Osteocyte (in vitro differentiated cells): ENCODE measurements at places on chromosomes 11 and 22. TPM values are rescaled to one million over a fixed set of nuclear protein-coding genes. Genes with fewer than 3 reads are reported as not detected.

DNA sequence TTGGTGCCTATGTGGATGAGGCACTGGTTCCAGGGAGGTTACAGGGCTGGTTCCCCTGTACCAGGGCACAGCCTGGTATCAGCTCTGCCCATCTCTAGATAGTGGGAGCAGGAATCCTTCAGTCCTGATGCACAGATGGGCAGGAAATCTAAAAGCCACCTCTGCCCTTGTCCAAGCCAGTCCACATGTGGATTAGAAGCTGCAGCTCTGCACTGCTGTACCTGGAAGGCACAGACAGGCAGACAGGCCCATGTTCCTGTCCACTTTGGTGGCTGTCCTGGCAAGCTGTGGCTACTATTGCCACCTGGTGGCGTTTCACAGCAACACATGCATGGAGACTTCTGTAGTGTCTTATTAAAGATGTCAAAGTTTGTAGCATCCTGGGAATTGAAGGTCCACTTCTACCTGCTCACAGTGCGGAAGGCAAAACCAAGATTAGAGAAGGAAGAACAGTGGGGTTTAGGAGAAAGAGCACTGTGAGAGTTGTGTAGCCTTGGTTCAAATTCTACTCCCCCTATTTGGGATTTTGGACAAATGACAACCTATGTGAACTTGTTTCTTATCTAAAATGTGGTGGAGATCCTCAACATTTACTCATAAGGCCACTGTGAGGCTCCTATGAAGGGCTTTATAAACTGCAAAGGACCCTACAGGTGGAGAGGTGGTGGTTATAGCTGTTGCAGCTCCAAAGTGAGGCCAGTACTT lies 30.1 kb downstream of the NAV2 start:
- peak; percentile 93 for DNase-seq

DNA sequence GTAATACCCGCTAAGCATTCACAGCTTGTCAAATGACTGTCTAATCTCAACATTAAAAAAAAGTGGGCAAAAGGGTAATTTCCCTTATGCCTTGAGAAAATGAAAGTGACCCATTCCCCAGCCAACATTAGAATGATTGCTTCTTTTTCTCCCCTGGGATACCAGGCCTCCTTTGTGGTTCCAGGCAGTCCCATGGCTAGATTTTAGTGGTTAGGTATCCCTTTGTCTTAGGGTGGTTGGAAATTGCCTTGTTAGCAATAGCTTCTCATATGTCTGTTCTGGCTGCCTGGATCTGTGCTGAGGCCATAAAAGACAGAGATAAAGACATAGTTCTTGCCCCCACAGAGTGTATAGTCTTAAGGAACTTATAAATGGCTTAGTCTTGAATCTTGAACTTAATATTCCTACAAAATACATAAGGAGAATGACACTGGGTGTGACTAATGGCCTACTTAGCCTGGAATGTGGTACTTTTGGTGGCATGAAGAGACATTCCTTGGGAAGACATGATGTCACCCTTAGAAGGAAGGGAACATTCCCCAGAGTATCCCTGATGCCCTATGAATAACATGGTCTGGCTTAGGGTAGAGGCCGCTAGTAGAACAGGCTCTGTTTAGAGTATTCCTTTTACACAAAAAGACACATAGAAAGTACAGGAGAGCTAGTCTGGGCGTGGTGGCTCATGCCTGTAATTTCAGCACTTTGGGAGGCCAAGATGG lies 90.3 kb downstream of the ZBTB16 start:
- DNase-seq, result no peak

DNA sequence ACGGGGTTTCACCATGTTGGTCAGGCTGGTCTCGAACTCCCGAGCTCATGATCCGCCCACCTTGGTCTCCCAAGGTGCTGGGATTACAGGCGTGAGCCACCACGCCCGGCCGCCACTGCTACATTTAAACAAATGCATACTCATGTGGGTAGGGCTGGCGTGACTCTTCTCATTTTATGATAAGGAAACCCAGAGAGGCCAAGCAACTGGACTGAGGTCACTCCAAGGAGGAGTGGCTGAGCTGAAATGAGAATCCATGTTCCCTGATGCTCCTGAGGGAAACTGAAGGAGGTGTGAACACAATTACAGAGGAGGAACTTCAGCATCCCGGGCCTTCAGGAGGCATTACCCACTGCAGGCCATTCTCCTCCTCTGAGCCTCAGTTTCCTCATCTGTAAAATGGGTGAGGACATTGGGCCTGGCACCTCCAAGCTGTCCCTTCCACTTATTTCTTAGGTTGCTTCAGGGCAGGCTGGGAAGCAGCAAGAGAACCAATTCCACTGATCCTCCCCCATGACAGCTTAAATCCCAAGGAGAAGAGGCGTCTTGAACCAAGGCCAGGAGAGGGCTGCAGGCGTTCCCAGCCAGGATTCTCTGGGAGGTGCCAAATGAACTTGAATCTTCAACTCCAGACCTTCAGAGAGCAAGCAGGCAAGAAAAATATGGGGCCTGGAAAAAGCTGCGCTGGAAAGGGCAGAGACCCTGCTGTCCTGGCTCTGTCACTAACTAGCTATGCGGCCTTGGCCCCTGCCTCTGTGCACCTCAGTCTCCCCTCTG lies 2.9 kb downstream of the TST start:
- no peak for DNase-seq

DNA sequence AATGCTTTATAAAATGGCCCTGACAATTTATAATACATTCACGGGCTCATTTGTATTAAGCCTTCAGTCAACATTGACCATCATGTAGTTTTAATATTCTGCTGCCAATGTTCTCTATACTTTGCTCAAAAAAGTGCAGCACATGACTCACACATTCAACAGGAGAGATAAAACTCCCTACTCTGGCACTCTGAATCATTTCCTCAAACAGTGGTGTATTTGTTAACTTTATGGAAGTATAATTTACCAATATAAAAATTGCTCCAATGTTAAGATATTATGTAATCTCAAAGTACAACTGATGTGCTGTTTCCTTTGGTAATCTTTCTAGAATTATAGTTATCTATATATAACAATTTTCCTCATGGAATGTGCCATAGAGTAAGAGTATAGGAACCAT lies 39.9 kb downstream of the MAML2 start:
- DNase-seq, result no peak

DNA sequence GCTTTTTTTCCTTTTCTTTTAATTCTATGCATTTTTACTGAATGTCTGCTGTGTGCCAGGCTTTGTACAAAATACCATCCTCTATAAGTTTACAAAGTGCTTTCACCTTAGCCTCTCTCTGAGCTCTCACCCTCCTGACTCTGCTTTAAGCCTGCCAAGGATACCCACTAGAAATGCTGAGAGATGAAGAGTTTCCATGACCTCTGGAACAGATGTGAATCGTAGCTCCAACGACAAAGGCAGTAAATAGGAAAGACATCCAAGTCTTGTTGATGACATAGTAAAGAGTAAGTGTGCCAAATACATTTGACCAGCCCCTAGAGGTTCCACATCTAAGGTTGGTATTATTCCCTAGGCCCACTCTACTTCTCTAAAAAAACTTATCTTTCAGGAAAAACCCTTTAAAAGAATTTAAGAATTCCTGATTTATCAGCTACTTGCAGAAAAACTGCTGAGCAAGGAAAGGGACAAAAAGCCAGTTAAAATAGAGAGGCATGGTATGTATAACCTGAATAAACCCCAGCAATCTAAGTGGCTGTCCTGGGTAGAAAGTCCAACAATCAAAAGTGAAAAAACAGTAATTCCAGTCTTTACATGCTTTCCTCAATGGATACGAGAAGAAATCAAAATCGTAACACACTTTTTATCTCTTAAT lies 45.4 kb downstream of the GAB2 start:
- DNase-seq, result no peak

DNA sequence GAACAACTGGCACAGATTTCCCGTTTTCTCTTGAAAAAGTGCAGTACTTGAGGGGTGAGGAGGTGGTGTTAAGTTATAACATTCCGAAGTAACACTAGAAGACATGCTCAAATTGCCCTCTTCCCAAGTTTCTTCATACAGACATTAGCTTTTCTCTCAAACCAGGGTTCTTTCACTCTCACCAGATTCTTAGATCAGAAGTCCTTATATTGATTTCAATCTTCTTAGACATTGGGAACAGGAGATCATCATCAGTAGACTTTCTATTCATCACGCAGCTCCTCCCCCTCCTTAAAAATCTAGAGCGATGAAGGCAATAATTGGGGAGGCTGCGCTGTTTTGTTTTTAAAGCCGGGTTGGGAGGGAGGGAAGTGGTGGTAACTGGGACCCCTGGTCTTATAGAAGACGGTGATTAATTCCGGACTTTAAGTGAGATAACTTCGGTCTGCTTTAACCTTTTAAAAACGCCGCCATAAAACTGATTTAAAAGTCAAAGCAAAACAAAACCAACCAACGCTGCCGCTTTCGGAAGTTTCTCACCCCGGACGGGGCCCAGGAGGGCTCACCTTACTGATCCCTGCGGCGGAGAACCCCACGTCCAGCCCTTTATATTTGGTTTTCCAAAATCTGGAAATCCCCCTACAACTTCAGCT lies 665 bp downstream of the USP28 start:
- DNase-seq, result no peak

- DNase-seq, result peak; percentile 54
Observed at GRCh38 chr11:8063324-8063723, 17.7 kb upstream of the TUB start.

DNA sequence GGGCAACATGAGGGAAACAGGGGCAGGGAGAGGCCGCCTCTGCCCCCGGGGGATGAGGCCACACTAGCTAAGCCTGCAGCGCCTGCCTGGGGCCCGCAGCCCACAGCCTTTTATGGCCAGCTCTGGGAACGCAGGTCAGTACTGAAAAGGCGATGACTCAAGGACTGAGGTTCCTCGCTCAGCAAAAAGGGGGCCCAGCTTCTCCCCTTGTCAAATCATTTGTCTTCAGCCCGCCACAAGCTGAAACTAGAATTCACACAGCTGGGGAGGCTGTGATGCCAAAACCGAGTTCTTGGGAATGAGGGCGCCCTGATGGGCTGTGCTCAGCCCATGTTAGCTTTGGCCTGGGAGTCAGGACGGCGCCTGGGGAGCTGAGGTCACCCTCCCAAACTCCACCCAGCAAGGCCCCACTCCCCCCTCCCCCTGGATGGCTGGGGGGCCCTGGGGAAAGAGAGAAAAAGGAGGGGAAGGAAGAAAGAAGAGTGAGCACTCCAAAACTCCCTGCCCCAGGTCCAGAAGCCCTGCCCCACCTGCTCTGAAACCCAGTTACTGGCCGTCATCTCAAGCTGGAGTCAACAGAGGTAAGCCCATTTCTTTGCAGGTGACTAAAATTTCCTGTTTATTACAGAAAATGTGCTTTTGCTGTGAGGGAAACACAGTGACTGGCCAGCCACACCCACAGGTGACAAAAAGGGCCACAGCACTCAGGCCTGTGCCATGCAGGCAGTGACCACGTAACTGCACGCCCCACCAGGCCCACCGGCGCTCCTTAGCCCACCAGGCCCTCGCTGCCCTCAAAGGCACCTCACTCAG lies 13.7 kb downstream of the EHD1 start:
- no peak for DNase-seq

GRCh38 chr11:36475192-36475591 lies 34.9 kb downstream of the TRAF6 start:
- DNase-seq, result no peak

DNA sequence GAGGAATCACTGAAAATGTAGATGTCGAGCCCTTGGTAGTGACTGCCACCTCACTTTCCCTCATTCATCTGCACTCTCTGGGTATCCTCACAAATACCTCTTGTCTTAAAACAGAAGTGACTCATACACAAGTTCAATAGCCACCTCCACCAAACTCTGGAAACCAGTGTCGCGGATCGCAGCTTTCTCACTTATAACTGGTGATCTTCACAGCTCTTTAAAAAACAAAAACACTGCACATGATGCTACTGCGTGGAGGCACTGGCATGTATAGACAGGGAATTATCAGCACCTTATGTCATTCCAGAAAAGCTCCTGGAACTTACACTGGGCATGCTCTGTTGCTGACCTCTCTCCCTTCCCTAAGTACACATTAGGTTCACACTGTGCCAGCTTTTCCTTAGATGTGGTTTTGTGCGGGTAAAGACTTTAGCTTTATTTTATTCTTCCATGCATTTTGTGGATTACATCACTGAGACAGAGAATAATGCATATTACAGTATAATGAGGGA lies 425.5 kb upstream of the CADM1 start:
- DNase-seq, result no peak

- DNase-seq, result no peak
Observed at GRCh38 chr22:44668886-44669521, 33.0 kb upstream of the PRR5 start.

- DNase-seq, result no peak
Observed at GRCh38 chr11:93905384-93905783, 55.0 kb upstream of the VSTM5 start.

- no peak for DNase-seq
Observed at GRCh38 chr11:59754494-59754858, 700 bp upstream of the STX3 start.

GRCh38 chr11:28384418-28384817 lies 276.2 kb downstream of the METTL15 start:
- no peak for DNase-seq

DNA sequence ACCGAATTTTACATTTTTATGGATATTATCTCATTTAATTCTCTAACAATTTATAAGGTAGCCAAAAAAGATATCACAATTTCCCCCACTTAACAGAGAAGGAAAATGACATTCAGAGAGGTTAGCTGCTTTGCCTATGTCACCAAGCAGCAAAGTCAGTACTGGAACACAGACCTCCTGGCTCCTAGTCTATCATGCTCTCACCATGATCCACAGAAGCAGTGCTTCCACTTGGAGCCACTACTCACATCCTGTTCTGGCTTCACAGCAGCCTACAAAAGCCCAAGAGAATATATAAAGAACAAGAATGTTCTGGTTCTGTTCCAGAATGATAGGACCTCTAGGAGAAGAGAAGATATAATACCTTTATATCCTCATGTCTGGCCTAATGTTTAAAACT lies 59.5 kb upstream of the SCUBE2 start:
- DNase-seq, result no peak

GRCh38 chr11:119794141-119794665 lies 65.2 kb upstream of the NECTIN1 start:
- no peak for DNase-seq

GRCh38 chr11:35746356-35747153 lies 84.0 kb downstream of the TRIM44 start:
- no peak for DNase-seq

IGLL1 gene
- total RNA-seq, result not detected in 2 replicates

CREB3L1 gene
- 77.0 and 78.6 TPM in 2 replicates for total RNA-seq

NAALADL1 gene
- total RNA-seq, result not detected in 2 replicates

ADORA2A gene
- total RNA-seq, result 1.6 and 3.5 TPM in 2 replicates

OOSP4A gene
- not detected in 2 replicates for total RNA-seq

BARX2 gene
- total RNA-seq, result not detected in 2 replicates

TBX10 gene
- not detected in 2 replicates for total RNA-seq

GRIK4 gene
- 0.11 TPM in 1 of 2 replicates, not detected in the other for total RNA-seq

RIMBP3B gene
- 0.47 and 0.59 TPM in 2 replicates for total RNA-seq

SLC22A12 gene
- not detected in 2 replicates for total RNA-seq

OR52H1 gene
- not detected in 2 replicates for total RNA-seq

PRG3 gene
- total RNA-seq, result not detected in 2 replicates

KCNQ1OT1 gene
- 3.4 and 3.9 TPM in 2 replicates for total RNA-seq

PTPMT1 gene
- 49.3 and 50.3 TPM in 2 replicates for total RNA-seq
